ENCODE measurements at places on chromosomes 11 and 22. TPM values are rescaled to one million over a fixed set of nuclear protein-coding genes. Genes with fewer than 3 reads are reported as not detected.

DNA sequence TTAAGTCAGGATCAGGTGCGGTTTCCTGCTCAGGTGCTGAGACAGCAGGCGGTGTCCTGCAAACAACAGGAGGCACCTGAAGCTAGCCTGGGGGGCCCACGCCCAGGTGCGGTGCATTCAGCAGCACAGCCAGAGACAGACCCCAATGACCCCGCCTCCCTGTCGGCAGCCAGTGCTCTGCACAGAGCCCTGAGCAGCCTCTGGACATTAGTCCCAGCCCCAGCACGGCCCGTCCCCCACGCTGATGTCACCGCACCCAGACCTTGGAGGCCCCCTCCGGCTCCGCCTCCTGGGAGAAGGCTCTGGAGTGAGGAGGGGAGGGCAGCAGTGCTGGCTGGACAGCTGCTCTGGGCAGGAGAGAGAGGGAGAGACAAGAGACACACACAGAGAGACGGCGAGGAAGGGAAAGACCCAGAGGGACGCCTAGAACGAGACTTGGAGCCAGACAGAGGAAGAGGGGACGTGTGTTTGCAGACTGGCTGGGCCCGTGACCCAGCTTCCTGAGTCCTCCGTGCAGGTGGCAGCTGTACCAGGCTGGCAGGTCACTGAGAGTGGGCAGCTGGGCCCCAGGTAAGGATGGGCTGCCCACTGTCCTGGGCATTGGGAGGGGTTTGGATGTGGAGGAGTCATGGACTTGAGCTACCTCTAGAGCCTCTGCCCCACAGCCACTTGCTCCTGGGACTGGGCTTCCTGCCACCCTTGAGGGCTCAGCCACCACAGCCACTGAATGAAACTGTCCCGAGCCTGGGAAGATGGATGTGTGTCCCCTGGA is at the start of gene MYO7A:
MYO7A (plus strand) TSS at position 327 of the 772 bp plus-strand sequence. CDS start 2,389 bp downstream, outside the sequence.
- DNase-seq: peak; percentile 33
- peaks cover 7% of the 10 kb centered on the region for H3K36me3 ChIP-seq
- peaks cover 6% of the 10 kb centered on the region for H3K27me3 ChIP-seq
- peaks cover 17% of the 10 kb centered on the region for H3K4me1 ChIP-seq

- H3K27me3 ChIP-seq: peaks cover 12% of the 10 kb centered on the region
- no peak overlapping the region for H3K4me3 ChIP-seq
- DNase-seq: no peak
Observed at GRCh38 chr11:12815931-12816494, 141.8 kb downstream of the TEAD1 start.

CYP2D6 gene
- total RNA-seq: 3.2 TPM

CSRP3 gene
- total RNA-seq: not detected
